HCT116 (cell line): ENCODE measurements at places on chromosomes 5 and 9.

DNA sequence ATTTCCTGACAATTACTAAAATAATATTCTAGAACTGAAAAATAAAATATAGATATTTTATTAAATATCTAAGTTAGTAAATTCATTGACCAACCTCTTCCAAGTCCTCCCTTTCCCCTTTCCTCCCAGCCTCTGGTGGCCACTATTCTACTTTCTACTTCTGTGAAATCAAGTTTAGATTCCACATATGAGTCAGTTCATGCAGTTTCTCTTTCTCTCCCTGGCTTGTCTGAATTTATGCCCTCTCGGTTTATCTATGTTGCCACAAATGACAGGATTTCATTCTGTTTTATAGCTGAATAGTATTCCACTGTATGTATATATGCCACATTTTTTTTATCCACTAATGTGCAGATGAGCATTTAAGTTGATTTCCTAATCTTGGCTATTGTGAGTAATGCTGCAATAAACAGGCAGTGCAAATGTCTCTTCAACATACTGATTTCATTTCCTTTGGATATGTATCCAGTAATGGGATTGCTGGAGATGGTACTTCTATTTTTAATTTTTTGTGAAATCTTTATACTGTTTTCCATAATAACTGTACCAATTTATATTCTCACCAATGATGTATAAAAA is 52.3 kb downstream of the WDR36 start:
- H3K27me3 ChIP-seq: peaks cover 6% of the 10 kb centered on the region; the same call in 1 of the 2 replicates
- H3K4me3 ChIP-seq: no peak overlapping the region
- H3K27ac ChIP-seq: no peak overlapping the region
- H3K36me3 ChIP-seq: no peaks in the 10 kb centered on the region
- no peaks in the 10 kb centered on the region for H3K4me1 ChIP-seq

DNA sequence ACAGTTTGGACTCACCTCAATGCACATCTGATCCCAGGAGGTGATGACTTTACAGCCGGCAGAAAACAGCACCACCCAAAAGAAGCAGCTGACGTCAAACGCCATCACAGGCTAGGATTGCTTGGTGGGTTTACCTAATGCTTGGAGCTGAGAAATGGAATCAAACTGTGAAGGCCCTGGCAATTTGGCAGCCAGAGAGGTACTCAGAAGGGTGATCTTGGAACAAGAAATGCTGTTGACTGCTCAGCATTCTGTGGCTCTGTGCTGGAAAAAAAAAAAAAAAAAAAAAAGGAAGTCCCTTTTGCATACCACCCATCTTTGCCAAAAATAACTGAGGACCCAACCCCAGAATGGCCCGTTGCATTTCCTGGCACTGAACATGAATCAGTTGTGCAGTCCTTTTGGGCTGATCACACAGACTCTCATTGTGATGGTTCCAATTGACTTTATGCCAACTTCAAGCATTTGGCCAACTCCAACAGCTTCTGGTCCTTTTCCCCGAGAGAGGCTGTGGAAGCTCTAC is at the start of gene CD180:
Gene CD180, minus strand, starts transcription at position 263 of the 523 bp plus-strand sequence. Its CDS starts 158 bp downstream, at position 105.
- no peak within 1 kb of the TSS for H3K27ac ChIP-seq
- H3K27me3 ChIP-seq: no peaks in the 10 kb centered on the region
- no peak within 1 kb of the TSS for H3K4me3 ChIP-seq
- H3K36me3 ChIP-seq: no peaks in the 10 kb centered on the region

GRCh38 chr5:71891856-71892255 is 172.8 kb downstream of the CARTPT start:
- no peaks in the 10 kb centered on the region for H3K27me3 ChIP-seq
- H3K4me1 ChIP-seq: peaks cover 7% of the 10 kb centered on the region; the same call in 1 of the 2 replicates
- H3K36me3 ChIP-seq: no peaks in the 10 kb centered on the region
- no peak overlapping the region for H3K27ac ChIP-seq
- no peak for DNase-seq
- H3K4me3 ChIP-seq: no peak overlapping the region

DNA sequence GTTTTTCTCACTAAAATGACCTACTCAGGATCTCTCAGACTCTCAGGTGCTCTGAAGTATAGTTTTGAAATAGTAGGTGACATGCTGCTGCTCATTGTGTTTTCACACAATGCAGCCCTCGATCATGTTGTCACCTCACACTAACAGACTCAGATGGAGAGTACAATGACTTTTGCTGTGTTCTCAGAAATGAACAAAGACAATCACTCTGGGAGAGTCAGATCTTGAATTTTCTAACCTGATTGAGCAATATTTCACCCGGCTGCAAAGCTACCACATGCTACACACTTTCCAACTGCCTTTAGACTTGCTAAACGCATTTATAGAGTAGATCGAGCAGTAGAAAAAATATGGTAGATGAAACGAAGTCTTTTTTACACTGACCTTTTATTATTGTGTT is 113.4 kb downstream of the ST8SIA4 start:
- H3K36me3 ChIP-seq: no peaks in the 10 kb centered on the region
- no peak overlapping the region for H3K27ac ChIP-seq
- no peaks in the 10 kb centered on the region for H3K4me1 ChIP-seq
- no peaks in the 10 kb centered on the region for H3K27me3 ChIP-seq
- DNase-seq: no peak

GRCh38 chr5:173789031-173789920 is 98.9 kb upstream of the CPEB4 start:
- DNase-seq: peak; percentile 41
- no peak overlapping the region for H3K4me3 ChIP-seq
- no peaks in the 10 kb centered on the region for H3K36me3 ChIP-seq
- H3K27me3 ChIP-seq: peaks cover 6% of the 10 kb centered on the region; the same call in 1 of the 2 replicates

GRCh38 chr9:130707225-130707976 is 13.8 kb downstream of the EXOSC2 start:
- peaks cover 21% of the 10 kb centered on the region for H3K36me3 ChIP-seq
- H3K27me3 ChIP-seq: no peaks in the 10 kb centered on the region
- DNase-seq: no peak
- H3K4me3 ChIP-seq: no peak overlapping the region

GRCh38 chr5:102759289-102759688 is 4.2 kb downstream of the PAM start:
- H3K4me3 ChIP-seq: no peak overlapping the region
- H3K27me3 ChIP-seq: no peaks in the 10 kb centered on the region
- DNase-seq: no peak
- H3K36me3 ChIP-seq: no peaks in the 10 kb centered on the region
- peaks cover 56% of the 10 kb centered on the region for H3K4me1 ChIP-seq

- peaks cover 2% of the 10 kb centered on the region for H3K36me3 ChIP-seq
- H3K4me1 ChIP-seq: peaks cover 15% of the 10 kb centered on the region; the same call in 1 of the 2 replicates
- H3K27me3 ChIP-seq: no peaks in the 10 kb centered on the region
- H3K27ac ChIP-seq: peak within 1 kb of the TSS; percentile 82
- peak; percentile 48 for DNase-seq
Observed at GRCh38 chr9:35604578-35605350, at the start of gene TESK1. TSS of gene TESK1 (plus strand) at chr9:35605262. CDS start at chr9:35605620, 358 bp downstream.

GRCh38 chr5:116754556-116754955 is 179.9 kb upstream of the SEMA6A start:
- H3K27ac ChIP-seq: no peak overlapping the region
- no peaks in the 10 kb centered on the region for H3K36me3 ChIP-seq
- no peak for DNase-seq
- H3K4me3 ChIP-seq: no peak overlapping the region

DNA sequence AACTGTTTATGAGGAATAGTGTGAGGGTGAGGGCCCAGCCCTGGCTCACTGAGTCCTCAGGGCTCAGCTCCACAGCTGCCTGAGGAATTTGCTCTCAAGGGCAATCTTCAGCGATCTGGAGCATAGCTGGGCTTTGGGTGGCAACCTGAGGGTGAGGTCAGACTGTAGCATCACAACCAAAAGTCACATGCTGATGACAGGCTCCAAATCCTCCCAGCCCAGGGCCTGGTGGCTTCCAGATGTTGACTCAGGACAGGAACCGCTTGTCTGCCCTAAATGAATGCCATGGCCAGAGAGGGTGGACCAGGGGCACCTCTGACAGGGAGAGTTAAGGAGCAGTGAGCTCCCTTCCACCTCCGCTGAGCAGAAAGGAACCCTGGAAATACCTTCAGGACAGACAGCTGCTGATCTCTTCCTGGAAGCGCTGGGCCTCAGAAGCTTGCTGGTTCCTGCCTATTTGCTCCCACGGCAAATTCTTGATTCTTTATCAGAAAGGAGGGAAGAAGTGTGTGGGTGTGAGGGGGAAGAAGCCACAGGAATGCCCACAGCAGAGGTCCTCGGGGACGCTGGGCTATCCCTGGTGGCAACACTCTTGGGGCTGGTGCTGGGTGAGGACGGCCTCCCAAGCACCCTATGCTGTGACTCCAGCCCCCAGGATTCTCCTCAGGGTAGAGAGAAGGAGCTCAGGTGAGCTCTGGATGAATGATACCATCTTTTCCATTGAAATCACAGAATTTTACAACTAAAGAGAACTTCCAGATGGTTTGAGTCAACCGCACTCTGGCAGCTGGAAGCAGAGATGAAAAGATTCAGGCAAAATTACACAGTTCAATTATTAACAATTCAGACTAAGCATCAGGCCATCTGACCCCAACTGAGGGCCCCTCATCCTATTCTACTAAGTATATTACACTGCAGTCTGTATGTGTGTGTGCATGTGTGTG is 13.8 kb upstream of the CTSL start:
- no peak overlapping the region for H3K4me3 ChIP-seq
- no peak for DNase-seq
- no peak overlapping the region for H3K27ac ChIP-seq
- no peaks in the 10 kb centered on the region for H3K36me3 ChIP-seq
- no peaks in the 10 kb centered on the region for H3K27me3 ChIP-seq

GRCh38 chr9:131732061-131732526 is 7.8 kb downstream of the RAPGEF1 start:
- 0 out of 2 replicates have a peak, but pooled peaks cover 2% of the 10 kb centered on the region for H3K36me3 ChIP-seq
- peaks cover 49% of the 10 kb centered on the region for H3K4me1 ChIP-seq
- no peak overlapping the region for H3K27ac ChIP-seq
- no peak for DNase-seq
- H3K27me3 ChIP-seq: no peaks in the 10 kb centered on the region
